Ovary (tissue), 10 donors: ENCODE measurements at places on chromosomes 1 and 21.

DNA sequence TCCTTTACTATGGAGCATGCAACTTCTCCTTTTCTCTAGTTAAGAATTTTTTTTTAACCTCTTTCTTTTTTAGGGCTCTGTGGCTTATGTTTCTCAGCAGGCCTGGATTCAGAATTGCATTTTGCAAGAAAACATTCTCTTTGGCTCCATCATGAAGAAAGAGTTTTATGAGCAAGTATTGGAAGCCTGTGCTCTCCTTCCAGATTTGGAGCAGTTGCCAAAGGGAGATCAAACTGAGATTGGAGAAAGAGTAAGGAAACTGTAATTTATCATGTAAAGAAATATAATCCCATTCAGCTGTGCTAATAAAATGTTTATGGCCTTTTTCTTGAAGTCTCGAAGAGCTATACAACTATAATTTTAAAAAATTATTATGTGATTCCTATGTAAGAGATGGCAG is 70.1 kb downstream of the HSPA13 start:
- no peak for DNase-seq

DNA sequence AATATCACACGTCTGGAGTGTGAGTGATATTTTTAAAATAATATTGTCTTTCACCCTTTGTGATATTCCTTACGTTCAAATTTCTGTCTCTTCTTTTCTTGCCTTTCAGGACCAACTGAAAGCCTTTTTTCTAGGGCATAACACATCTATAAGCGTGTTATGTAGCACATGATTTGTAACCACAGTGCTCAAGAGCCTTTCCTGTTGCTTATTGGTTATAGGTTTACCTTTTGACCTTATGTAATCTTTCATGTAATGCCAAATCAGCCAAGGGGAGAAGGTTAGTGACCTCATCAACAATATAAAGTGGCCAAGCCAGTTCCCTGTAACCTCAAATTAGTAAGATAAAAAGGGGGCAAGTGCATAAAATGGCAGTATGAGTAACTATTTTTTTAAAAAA is 480.2 kb downstream of the AMY1C start:
- DNase-seq: no peak

GRCh38 chr1:25442178-25442577 is 11.5 kb downstream of the MACO1 start:
- no peak for DNase-seq

DNA sequence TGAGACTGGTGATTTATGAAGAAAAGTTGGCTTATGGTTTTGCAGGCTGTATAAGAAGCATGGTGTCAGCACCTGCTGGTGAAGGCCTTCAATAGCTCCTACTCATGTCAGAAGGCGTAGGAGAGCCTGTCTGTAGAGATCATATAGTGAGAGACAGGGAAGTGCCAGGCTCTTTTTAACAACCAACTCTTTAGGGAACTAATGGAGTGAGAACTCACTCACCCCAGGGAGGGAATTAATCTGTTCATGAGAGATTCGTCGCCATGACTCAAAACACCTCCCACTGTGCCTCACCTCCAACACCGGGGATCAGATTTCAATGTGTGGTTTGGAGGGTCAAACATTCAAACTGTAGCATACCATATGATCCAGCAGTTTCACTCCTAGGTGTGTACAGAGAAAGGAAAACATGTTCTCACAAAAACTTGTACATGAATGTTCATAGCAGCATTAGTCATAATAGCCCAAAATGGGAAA is 72.6 kb downstream of the TTC3 start:
- DNase-seq: no peak

DNA sequence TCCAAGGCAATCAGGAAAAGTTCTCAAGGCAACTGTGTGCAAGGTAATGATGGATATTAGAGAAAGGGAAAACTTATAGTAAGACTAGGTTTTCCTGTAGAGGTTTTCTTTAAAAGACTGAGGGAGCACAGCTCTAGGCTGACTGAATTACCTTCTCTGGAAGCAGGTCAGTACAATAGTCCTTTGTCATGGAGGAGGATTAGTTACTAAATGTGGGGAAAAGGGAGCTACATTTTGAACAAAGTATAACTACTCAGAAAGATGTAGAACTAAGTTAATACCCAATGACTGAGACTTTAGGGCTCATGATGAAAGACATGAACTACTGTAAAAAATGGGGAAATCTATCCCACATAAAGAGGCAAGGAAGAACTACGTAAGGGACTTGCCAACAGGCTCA is 148.6 kb upstream of the HP1BP3 start:
- no peak for DNase-seq

DNA sequence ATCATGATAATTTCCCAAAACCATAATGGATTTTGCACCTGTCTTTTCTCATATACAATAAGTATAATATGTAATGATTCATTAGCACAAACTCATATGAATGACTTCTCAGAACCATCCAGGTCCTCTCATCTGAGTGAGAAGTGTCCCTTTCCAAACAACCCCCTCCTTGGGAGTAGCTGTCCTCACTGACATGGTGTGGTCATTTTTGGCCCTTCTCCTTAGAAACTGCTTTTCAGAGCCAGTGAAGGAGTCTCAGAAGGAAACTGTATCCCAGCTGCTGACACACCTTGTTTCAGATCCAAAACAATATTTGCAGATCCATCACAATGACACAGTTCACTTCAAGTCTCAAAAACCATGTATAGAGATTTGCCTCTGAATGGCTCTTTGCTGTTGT is 95.5 kb downstream of the MIS18A start:
- DNase-seq: no peak
